ENCODE measurements at places on chromosomes 16 and 17.

GRCh38 chr17:59254742-59255141 is 34.4 kb downstream of the GDPD1 start:
- no peak for DNase-seq

DNA sequence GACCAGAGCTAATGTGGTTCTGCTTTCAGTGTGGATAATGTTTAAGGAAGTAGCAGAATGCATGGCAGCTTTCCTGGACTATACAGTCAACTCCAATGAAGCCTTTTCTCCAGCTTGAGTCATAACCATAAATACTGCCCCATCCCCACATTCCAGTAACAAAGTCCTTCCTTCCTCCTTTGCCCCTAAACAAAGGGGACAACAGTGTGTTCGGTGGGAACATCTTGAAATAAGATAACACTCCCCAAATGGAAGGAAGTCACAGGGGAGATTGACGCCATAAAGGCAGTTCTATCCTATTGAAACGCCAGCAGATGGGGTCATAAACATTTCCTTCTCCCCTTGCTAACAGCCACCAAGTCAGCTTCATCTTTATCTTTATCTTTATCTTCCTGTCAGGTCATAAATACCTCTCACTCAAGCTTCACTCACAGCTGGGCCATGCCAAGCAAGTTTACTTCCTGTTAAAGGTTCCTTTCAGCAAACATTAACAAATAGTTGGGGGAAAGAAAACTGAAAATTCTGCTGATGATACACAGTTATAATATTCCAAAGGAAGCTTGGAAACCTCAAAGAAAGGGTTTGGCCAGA is 136.7 kb downstream of the SNX11 start:
- no peak for DNase-seq

DNA sequence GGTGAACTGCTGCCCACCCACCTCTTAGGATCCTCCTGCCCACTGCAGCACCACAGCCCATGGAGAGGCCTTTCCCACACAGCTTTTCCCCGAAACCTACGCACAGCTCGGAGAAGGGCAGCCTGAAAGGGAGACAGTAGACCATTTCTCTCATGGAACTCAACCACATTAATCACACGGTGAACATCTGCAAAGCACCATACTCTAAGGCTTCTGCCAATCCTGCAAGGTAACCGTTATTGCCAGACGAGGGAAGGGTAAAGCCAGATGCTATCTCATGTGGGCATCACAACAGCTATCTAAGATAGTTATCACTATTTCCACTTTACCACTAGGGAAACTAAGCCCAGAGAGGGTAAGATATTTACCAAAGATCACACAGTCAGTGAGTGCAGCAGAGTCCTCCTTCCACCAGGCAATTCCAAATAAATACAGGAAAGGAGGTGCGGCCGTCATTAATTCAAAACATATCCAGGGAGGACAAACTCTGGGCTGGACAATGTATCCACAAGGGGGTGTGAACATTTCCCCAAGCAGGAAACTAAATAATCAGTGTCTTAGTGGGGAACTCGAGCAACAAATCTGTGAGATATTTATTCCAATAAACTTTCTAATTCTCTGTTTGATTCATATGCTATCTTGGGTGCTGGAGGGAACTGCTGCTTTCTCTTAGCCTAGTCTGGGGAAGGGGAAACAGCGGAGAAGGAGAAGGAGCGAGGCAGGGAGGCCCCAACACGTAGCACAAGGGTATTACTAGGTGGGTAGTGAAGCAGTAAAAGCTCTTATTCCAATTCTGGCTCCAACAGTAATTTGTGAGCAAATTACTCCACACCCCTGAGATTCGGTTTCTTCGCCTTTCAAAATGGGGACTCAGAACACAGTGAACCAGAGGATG is 723 bp downstream of the TMEM186 start:
- no peak for DNase-seq

DNA sequence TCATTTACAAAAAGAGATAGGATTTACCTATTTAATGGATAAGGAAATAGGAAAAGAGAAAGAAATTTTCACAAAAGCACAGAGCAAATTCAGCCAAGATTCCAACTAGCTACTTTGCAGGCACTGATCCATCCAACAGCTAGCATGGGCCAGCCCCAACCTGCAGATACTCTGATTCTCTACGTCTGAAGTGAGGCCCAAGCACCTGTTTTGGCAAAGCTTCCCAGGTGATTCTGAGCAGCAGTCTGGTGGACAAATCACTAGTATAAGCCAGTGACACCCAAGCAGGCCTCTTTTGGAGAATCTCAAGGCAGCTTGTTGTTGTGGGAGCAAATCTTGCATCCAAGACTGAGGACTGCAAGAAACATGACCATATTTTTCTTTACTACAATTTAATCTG is 20.9 kb upstream of the CALB2 start:
- DNase-seq, result no peak

DNA sequence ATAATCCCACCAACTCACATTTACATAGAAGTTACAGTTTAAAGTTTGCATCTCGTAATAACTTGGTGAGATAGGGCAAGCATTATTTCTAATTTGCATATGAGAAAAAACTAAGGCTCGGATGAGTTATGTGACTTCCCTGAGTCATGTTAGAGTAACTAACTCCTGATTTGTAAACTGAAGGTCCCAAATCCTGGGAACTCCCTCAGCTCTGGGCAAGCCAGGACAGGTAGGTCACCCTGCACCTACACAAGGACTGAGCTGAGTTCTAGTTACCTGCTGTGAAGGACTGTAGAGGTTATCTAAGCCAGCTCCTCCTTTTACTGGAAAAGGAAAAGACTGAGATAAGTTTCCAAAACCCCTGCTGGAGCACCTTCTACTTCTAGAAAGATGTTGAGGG is 92.1 kb upstream of the HLF start:
- DNase-seq, result no peak

- DNase-seq, result no peak
Measured at GRCh38 chr16:49452578-49452977, 79.0 kb downstream of the C16orf78 start.

GRCh38 chr17:50056961-50057330 is 1.0 kb downstream of the ITGA3 start:
- DNase-seq, result no peak

- no peak for DNase-seq
Measured at GRCh38 chr17:80967404-80967872, 24.2 kb upstream of the CHMP6 start.

DNA sequence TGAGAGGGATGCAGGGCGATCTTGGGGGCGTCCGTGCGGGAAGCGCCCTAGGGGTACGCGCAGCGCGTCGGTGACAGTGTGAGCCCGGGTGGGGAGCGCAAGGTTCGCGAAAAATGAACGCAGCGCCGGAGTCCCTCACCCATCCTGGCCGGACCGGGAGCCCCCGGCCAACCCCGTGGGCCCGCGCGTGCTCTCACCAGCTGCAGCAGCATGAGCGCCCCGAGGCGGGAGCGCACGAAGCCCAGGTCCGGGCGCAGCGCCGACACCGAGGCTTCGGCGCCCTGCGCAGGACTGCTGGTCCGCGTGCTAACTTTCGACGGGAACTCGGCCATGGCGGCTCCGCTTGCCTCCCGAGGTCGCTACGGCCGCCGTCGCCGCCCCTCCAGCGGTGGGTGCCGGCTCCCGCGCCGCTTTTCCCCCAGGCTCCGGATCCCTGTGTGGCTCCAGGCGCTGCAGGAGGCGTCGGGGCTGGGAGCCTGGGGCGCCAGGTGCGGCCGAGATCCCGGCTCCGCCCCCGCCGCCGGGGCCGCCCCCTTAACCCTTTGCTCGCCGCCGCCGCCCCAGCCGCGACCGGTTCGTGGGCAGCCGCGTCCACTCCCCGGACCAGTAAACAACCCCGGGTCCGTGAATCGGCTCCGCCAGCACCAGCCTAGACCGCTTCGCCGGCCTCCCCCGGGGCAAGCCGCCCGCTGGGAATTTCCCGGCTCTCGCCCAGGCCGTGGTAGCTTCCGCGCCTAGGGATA is at the start of gene PLLP:
Gene PLLP (minus strand): TSS at position 464 of the 743 bp plus-strand sequence. CDS start 132 bp downstream, at position 332.
- peak; percentile 32 for DNase-seq

DNA sequence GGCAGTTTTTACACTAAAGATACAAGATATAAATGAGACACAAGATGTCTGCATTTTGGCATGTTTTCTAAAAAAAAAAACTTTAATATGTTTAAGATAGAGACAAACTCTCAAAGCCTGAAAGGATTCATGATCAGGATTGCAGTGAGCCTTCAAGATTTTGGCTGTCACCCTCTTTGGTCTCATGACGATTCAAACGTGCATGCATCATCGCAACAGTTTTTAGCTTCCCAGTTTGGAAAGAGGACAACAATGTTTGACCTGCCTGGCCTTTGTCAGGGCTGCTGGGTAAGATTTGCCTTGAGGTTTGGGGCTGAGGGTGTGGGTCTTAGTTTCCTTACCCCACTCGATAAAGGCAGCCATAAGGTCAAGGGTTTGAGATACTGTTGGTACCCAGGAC is 134.1 kb downstream of the RGS9 start:
- no peak for DNase-seq
